ENCODE measurements at places on chromosomes 2 and 18.
A peak's percentile ranks its signal among the peaks of the same experiment; 100 is the strongest.

DNA sequence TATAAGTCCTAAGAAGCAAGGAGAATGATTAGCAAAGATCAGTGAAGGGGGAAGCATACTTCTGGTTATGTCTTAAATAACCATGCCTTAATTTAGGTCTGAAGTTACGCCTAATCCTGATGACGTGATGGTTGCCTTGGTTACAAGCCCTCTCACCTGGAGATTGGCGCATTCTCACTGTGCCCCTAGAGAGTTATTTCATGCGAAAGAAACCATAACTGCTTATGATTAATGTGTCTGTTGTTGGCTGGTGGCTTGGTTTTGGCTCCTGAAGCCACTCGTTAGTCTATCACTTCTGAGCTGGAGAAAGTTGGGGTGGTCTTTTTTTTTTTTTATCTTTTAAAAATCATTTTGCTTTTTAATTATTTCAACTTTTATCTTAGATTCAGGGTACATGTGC is 47.0 kb downstream of the TNFRSF11A start:
- no peak for DNase-seq

DNA sequence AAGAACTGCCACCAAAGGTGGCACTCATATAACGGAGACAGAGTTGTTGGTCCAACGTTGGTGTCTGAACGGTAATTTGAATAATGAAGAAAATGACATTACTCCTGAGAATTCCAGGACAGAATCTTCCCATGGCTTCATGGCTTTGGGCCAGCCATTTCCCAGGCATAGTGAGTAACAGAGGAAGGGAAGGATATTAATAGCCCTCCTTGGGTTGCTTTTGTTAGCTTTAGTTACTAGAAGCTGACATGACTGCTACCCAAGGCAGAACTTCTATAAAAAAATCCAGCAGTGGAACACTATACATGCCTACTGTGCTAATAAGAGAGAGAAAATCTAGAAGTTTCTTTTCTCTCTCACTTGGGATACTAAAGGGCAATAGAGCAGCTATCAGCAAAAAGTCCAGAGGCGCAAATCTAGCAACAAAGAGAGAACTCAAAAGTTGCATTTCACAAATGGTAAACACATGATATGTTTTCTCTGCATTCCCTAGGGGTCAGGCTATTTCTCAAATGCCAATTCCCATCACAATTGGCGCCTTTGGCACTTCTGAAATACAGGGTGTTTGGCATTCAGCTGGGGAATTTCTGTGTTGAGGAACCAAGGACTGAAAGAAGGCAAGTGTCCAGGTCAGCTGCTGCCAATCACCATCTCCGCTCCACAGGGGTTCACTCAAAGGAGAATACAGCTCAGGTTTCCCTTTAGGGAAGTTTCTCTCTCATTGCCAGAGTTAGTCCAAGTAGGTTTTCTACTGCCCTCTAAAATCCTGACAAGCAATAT is 160.8 kb upstream of the KYNU start:
- DNase-seq, result peak; percentile 50

- DNase-seq, result peak; percentile 72
These were observed 77.1 kb downstream of the SUMO1 start for GRCh38 chr2:202161151-202161835.

- DNase-seq, result no peak
These were observed 37.8 kb upstream of the TMEM18 start for GRCh38 chr2:715038-715437.

GRCh38 chr2:199740111-199740428 is 110.9 kb downstream of the FTCDNL1 start:
- DNase-seq, result no peak

GRCh38 chr2:990970-991369 is 40.3 kb downstream of the SNTG2 start:
- no peak for DNase-seq

- no peak for DNase-seq
These were observed 59.7 kb downstream of the SCG2 start for GRCh38 chr2:223542501-223542900.
